Renal cortical epithelial cell (primary cell): ENCODE measurements at places on chromosomes 7 and 10. TPM values are rescaled to one million over a fixed set of nuclear protein-coding genes. Genes with fewer than 3 reads are reported as not detected.

The SFRP5 gene
- 0.17 and 0.60 TPM in 2 replicates for total RNA-seq

The NUDT5 gene
- total RNA-seq: 90.3 and 91.0 TPM in 2 replicates

The CALML3 gene
- not detected in 2 replicates for total RNA-seq

The TYSND1 gene
- 12.2 and 15.6 TPM in 2 replicates for total RNA-seq

The PDE6C gene
- not detected in 2 replicates for total RNA-seq

The PLAC9 gene
- not detected in 2 replicates for total RNA-seq

The MYO3A gene
- 0.35 and 0.65 TPM in 2 replicates for total RNA-seq

The PVRIG gene
- not detected in 2 replicates for total RNA-seq

The MCM10 gene
- total RNA-seq: 0.55 and 6.8 TPM in 2 replicates

The NKX1-2 gene
- total RNA-seq: not detected in 2 replicates

The CYP2E1 gene
- 0.40 and 7.6 TPM in 2 replicates for total RNA-seq

The NPM3 gene
- total RNA-seq: 55.2 and 236 TPM in 2 replicates

The MEIG1 gene
- 0.40 TPM in 1 of 2 replicates, not detected in the other for total RNA-seq

The ATP6V0A4 gene
- 1.9 and 11.5 TPM in 2 replicates for total RNA-seq

The TMEM139 gene
- total RNA-seq: 48.2 and 70.5 TPM in 2 replicates

The TUBAL3 gene
- 0.35 and 1.7 TPM in 2 replicates for total RNA-seq

The TMEM213 gene
- 1.2 TPM in 1 of 2 replicates, not detected in the other for total RNA-seq

The TEX36 gene
- not detected in 2 replicates for total RNA-seq

The SPRN gene
- total RNA-seq: 0.17 and 0.35 TPM in 2 replicates

The AKR1E2 gene
- total RNA-seq: 5.4 and 6.0 TPM in 2 replicates

The DGKB gene
- total RNA-seq: not detected in 2 replicates

The CTAGE4 gene
- total RNA-seq: 7.3 and 17.4 TPM in 2 replicates

The MBLAC1 gene
- 1.6 and 2.0 TPM in 2 replicates for total RNA-seq

The OR2A1 gene
- total RNA-seq: 0.05 TPM in 1 of 2 replicates, not detected in the other

The PRKAR2B gene
- total RNA-seq: 0.80 and 0.87 TPM in 2 replicates

The WEE2 gene
- under 0.01 TPM in 1 of 2 replicates, not detected in the other for total RNA-seq

The CYP3A4 gene
- total RNA-seq: 0.69 TPM in 1 of 2 replicates, not detected in the other

The GIMAP6 gene
- total RNA-seq: 0.15 and 0.35 TPM in 2 replicates

The ARHGEF35 gene
- 22.4 and 25.0 TPM in 2 replicates for total RNA-seq

The SNCG gene
- 0.85 and 5.2 TPM in 2 replicates for total RNA-seq

The EXOSC1 gene
- 26.5 and 35.3 TPM in 2 replicates for total RNA-seq
